NT2/D1 (cell line): ENCODE measurements at places on chromosomes 11 and 22.

GRCh38 chr22:31244943-31245451 lies 32.9 kb downstream of the LIMK2 start:
- no peak for DNase-seq

- DNase-seq, result no peak
Observed at GRCh38 chr11:124499711-124500110, 43.7 kb downstream of the OR8B12 start.

DNA sequence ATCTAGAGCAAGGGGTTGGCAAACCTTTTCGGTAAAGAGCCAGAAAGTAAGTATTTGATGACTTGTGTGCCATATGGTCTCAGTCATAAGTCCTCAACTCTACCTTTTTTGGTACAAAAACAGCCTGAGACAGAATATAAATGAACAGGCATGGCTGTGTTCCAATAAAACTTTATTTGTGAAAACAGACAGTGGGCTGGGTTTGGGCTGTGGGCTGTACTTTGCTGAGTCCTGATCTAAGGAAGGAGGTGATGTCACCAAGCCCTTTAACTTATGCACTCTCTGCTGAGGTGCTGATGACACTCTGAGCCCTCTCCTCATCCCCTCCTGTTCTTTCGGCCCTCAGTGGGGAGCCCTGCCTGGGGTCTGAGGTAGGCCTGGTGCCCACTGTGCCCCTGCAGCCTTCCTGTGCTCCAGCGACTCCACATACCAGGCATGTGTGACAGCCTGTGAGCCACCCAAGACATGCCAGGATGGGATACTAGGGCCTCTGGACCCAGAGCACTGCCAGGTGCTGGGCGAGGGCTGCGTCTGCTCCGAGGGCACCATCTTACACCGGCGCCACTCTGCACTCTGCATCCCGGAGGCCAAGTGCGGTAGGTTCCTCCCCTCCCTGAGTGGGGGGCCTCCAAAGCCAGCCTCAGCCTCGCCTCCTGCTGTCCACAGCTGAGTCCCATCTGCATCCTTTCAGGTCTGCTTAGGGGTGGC lies 85.9 kb upstream of the MYOD1 start:
- no peak for DNase-seq

GRCh38 chr11:44963136-44963535 lies 12.5 kb upstream of the TP53I11 start:
- DNase-seq, result no peak

DNA sequence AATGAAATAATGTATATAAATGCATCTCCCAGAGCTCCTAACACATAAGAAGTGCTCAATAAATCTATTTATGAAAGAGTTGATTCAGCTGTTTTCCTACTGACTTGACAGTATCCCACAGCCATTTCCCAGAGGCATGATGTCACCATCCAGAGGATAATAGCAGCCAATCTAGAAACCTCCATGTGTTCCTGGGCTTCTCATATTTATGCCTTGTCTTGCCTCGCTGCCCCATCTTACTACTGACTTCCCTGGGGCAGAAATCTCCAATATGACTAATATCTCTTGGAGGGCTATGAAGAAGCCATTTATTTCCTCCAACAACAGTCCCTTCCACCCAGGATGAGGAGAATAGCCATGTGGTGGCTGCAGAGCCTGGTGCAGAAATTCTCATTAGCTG lies 115.4 kb upstream of the NAV2 start:
- no peak for DNase-seq

- no peak for DNase-seq
Observed at GRCh38 chr11:78417175-78417887, at the start of gene GAB2. Gene GAB2, minus strand, starts transcription at chr11:78417820. Its CDS starts 100 bp downstream, at chr11:78417720.

DNA sequence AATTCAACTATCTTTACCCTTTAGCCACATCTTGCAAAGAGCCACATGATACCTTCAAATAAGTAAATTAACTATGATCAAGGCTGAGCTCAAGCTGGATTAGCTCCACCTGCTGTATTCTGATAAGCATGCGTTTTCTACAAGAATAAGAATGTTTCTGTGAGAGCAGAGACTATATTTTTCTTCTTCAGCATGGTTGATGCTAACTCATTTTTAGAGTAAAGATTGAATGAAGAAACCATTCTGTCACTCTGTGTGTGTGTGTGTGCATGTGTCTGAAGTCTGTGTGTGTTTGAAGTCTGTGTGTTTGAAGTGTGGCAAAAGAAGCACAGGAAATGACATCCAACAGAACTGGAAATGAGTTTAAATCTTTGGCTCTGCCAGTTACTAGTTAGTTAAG lies 12.0 kb upstream of the LAYN start:
- no peak for DNase-seq

- no peak for DNase-seq
Observed at GRCh38 chr22:50665738-50666137, 6.9 kb upstream of the SHANK3 start.

DNA sequence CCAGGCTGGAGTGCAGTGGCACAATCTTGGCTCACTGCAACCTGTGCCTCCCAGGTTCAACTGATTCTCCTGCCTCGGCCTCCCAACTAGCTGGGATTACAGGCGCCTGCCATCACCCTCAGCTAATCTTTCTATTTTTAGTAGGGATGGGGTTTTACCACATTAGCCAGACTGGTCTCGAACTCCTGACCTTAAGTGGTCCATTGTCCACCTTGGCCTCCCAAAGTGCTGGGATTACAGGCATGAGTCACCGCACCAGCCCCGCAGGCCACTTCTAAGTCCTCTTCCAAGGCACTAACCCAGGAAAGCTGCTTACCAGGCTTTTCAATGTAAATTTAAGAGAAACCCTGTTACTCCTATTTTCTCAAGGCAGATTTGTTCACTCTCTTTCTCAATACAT lies 50.4 kb downstream of the DENND5A start:
- DNase-seq, result peak; percentile 15

DNA sequence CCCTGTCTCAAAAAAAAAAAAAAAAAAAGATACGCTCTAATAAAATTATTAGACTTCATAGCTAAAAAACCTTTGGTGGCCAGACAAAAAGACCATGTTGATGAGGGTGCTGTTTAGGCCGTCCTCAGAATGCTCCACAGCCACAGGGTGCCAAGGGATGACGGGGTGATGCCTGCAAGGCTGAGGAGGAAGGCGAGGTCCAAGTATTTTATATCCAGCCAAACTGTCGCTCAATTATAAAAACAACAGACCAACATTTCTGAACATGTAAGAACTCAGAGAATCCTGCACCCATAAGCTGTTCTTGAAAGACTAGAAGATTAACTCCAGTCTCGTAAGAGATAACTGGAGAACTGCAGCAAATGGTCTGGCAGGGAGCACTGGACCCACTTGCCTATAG lies 29.2 kb downstream of the TBX1 start:
- no peak for DNase-seq

- DNase-seq, result no peak
Observed at GRCh38 chr11:93288079-93288478, 42.5 kb upstream of the DEUP1 start.

- DNase-seq, result no peak
Observed at GRCh38 chr11:8756201-8756600, 73.6 kb downstream of the RPL27A start.

DNA sequence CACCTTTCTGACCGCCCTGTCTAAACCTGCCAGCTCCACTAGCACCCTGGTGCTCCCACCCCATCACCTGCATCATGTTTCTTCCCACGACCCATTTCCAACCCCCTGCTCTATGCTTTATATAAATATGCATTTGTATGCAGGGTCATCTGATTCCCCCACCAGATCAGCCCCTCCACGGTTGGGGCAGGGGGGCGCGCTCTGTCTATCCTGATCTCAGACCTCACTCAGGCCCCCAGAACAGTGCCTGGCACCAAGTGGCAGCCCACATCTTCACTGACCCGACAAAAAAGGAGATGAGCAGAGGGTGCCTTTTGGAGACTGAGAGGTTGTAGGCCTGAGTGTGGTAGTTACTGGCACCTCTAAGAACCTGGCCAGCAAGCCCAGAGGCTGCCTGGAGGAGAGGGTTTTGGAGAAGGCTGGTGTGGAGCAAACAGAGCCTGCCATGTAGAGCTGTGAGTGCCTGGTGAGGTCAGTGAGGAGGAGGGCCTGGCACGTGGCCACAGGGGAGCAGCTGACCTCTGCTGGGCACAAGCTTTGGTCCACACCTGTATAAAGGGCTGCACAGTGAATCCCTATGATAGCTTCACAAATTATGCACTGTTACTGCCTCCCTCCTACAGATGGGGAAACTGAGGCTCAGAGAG lies 86.3 kb upstream of the RTL6 start:
- no peak for DNase-seq

- DNase-seq, result no peak
Observed at GRCh38 chr11:99934008-99934407, 753.1 kb upstream of the ARHGAP42 start.

DNA sequence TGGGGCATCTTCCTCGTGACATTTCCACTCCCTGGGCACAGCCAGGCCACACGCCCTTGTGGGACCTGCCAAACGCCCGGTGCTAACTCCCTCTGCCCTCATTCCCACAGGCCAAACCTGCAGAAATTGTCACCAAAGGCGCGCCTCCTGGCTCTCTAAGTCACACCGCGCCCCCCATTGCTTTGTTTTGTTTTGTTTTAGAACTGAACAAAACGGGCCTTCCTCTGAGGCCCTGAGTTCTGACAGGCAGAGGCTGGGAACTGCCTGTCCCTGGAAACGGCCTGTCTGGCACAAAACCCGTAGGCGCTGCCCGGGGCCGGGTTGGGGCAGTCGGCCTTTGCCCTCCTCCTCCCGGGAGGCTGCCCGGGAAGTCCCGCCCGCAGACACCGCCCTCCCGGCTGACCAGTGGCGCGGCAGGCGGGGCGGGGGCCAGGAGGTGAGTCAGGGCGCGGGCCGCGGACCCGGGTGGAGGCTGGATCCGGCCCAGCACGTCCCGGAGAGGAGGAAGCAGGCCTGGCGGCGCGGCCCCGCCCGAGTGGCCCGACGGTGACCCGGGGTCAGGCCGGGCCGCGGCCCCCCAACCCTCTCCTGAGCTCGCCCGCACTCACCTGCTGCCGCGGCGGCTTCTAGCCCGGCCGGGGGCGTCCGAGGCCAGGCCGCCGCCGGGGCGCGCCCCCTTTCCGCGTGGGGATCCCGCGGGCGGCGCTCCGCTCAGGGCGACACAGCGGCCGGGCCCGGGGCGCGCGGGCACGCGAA lies 465 bp downstream of the SUN2 start:
- DNase-seq, result no peak

DNA sequence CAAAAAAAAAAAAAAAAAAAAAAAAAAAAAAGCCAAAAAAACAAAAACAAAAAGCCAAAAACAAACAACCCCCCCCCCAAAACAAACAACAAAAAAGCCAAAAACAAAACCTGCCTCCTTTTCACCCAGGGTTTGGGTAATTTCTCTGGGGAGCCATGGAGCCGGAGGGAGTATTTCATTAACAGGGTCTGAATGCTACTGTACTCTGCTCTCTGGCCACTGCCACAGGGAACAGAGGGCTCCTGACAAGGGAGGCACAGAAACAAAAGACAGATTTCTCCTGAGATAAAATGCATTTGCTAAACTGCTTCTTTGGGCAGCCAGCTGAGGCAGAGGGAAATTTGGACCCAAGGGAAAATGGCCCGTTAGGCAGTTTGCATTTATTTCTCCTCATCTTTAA lies 266.0 kb upstream of the SYN3 start:
- no peak for DNase-seq

DNA sequence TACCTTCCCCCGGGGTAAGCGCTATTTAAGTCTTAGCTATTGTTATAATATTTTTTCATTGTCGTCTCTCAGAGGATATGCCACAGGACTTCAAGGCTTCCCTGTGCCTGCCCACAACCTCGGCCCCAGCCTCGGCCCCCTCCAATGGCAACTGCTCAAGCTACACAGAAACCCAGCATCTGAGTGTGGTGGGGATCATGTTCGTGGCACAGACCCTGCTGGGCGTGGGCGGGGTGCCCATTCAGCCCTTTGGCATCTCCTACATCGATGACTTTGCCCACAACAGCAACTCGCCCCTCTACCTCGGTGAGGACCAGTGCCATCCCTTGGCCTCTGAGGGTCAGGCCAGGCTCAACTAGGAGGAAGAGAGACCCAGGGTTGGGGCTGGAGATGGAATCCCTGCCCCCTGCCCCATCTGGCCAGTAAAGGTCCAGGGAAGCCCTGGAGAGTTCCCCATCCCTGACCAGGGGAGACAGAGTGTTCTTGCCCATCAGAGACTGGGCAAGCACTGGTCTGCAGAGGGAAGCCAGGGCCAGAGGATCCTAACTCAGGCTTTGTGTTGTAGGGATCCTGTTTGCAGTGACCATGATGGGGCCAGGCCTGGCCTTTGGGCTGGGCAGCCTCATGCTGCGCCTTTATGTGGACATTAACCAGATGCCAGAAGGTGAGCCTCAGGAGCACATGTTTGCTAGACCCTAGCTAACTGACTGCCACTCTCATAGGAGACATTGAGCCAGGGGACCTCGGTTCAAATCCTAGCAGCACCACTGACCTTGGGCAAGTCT lies 18.4 kb downstream of the SLCO2B1 start:
- DNase-seq, result no peak

DNA sequence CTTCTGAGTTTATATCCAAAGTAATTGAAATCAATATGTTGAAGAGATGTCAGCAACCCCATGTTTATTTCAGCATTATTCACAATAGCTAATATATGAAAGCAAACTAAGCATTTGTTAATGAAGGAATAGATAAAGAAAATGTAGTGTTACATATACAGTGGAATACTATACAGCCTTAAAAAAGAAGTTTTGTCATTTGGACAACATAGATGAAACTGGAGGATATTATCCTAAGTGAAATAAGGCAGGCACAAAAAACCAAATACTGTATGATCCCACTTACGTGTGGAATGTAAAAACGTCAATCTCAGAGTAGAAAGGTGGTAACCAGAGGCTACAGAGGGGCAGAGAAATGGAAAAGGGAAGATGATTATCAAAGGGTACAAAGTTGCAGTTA lies 10.2 kb downstream of the MRGPRX2 start:
- no peak for DNase-seq

- no peak for DNase-seq
Observed at GRCh38 chr11:74347381-74347780, 35.9 kb upstream of the P4HA3 start.

DNA sequence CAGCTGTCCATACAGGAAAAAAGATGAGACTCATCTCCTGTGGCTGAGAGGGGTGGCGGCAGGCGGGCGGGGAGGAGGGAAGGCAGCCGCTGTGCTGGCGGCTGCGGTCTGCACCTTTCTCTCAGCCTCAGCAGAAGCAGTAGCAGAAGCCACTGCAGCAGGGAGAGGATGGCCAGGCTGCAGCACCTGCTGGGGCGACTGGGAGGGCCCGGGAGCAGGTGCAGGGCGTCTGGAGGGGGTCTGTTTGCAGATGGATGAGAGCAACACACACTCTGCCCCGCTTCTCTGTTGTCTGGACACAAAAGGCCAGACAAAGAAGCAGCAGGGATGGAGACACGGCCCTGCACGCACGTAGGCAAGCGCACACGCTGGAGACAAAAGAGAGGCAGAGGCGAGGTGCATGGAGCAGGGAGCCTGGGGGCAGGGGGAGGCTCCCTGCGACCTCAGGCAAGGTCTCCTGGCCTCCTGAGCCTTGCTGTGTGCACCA lies 9.3 kb upstream of the MIAT start:
- DNase-seq, result peak; percentile 81
